ENCODE measurements at places on chromosomes 6 and 20. TPM values are rescaled to one million over a fixed set of nuclear protein-coding genes. Genes with fewer than 3 reads are reported as not detected.

GRCh38 chr6:112031960-112032359, 21.9 kb upstream of the CCN6 start:
- DNase-seq: no peak

GRCh38 chr6:96626759-96627364, 63.9 kb downstream of the FHL5 start:
- DNase-seq: no peak

- no peak for DNase-seq
Observed at GRCh38 chr6:135567375-135568083, 70.0 kb upstream of the AHI1 start.

GRCh38 chr6:35668744-35669450, 19.8 kb downstream of the FKBP5 start:
- no peak for DNase-seq

GRCh38 chr6:20955131-20955530, 420.9 kb downstream of the CDKAL1 start:
- DNase-seq: no peak

- DNase-seq: no peak
Observed at GRCh38 chr6:18464176-18464575, 77.0 kb downstream of the RNF144B start.

DNA sequence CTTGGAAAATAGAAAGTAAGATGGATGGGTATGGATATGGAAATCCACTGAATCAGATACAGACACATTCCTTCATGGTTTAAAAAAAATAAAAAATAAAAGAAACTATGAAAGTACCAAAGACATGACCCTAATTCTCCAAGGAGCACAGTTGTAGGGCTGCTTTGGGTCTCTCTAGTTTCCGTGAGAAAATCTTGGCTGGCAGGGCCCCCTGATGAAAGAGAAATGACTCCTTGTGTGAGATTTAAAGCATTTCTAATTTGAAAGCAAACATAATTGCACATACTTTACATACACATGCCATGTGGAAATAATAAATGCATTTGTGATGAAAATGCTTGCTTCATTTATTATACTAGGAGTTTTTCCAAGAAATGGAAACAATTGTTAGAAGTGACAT, 593.9 kb upstream of the BTBD3 start:
- no peak for DNase-seq

GRCh38 chr6:71287038-71287437, 1.6 kb upstream of the OGFRL1 start:
- no peak for DNase-seq

- no peak for DNase-seq
Observed at GRCh38 chr6:158499601-158500000, 60.3 kb upstream of the TMEM181 start.

- DNase-seq: no peak
Observed at GRCh38 chr6:1136415-1136774, 175.5 kb upstream of the FOXQ1 start.

DNA sequence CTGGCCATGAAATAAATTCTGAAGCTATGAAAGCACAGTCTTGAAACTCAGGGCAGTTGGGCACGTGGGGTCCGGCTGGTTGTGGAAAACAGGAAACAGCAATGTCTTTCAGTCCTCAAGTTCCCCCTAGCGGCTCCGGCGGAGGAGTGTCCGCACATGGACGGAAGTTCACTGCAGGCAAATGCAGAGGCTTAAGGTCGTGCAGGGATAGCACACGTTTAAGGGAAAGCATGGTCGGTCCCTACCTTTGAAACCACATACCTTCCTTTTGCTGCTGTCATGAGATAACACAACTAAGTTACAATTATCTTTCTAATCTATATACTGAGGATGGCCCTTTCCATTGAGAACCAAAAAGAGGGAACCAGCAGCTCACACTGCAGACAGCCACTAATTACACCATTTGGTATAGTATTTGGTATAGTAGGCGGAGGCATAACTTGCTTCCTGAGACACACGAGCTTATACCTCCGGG, 52.6 kb upstream of the NFATC2 start:
- peak; percentile 73 for DNase-seq

DNA sequence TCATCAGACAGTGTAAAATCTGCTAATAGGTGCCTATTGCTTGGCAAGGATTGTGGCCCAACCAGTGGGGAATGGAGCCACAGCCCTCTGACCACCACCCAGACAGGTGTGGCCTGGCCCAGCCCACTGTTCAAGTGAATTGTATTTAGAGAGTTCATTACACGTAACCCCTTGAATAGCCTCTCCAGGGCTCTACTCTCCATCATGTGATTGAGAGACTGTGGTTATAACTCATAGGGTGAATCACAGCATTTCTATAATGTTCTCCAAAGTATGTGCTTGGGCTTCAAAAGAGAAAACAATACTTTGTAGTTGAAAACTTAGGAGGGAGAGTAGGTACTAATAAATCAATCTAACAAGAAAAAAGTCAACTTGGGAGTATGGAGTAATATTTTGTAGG, 38.4 kb downstream of the ALDH8A1 start:
- no peak for DNase-seq

DNA sequence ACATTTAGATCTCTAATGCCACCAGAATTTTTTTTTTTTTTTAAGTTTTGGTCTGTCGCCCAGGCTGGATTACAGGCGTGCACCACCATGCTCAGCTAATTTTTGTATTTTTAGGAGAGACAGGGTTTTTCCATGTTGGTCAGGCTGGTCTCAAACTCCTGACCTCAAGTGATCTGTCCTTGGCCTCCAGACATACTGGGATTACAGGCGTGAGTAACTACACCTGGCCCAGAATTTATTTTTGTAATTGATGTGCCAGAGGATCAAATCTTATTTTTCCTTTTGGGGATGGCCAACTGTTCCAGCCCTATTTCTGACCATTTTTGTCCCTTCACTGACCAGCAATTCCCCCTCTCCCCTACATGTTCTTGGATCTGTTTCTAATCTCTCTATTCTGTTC, 18.0 kb upstream of the MYMX start:
- no peak for DNase-seq

- DNase-seq: no peak
Observed at GRCh38 chr20:61347443-61347842, 95.4 kb downstream of the CDH4 start.

DNA sequence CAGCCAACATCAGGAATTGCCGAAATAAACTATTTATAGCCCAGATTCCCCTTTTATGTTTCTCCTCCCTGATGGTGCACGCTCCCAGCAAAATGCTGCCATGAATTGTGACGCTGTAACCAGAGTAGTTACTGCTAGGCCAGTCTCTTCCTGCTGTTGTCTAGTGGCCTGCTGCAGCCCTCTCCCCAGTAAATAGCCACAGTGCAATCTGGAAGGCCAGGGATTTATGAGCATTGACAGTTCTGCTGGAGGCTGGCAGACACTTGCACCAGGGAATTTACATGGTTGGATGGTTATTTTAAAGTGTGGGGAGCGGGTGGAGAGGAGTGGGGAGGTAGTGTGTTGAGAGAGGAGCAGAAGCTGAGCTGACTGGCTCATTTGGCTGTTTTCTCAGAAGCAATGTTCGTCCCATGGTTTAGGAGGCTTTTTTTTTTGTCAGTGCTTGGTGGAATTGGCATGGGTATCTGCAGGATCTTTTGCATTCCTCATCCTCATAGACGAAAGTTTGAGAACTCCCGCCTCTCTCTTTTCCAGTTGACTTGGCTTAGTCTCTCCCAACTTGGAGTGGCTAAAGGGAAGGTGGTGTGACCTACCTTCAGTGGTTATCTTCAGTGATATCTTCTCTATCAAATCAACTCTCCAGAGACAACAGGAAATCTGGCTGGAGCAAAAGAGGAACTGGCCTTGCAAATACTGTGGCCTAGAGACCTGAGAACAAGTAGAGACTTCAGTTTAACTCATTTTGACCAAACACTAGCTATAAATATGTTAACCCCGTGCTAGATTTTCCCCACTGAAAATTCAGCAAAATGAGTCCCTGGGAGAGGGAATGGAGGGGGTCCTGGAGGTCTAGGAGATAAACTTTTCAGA, 99.3 kb upstream of the VSTM2L start:
- DNase-seq: no peak

DNA sequence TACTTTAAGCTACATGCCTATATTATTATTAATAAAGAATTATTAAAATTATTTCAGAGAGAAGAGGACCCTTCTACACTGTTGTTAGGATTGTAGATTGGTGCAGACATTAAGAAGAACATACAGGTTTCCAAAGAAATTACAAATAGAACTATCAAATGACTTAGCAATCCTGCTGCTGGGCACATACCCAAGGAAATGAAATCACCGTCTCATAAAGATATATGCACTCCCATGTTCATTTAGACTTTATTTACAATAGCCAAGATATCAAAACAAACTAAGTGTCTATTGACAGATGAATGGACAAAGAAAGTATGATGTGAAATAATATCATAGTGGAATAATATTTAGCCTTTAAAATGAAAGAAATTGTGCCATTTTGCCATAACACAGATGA, 687.7 kb upstream of the POU3F2 start:
- DNase-seq: no peak

DNA sequence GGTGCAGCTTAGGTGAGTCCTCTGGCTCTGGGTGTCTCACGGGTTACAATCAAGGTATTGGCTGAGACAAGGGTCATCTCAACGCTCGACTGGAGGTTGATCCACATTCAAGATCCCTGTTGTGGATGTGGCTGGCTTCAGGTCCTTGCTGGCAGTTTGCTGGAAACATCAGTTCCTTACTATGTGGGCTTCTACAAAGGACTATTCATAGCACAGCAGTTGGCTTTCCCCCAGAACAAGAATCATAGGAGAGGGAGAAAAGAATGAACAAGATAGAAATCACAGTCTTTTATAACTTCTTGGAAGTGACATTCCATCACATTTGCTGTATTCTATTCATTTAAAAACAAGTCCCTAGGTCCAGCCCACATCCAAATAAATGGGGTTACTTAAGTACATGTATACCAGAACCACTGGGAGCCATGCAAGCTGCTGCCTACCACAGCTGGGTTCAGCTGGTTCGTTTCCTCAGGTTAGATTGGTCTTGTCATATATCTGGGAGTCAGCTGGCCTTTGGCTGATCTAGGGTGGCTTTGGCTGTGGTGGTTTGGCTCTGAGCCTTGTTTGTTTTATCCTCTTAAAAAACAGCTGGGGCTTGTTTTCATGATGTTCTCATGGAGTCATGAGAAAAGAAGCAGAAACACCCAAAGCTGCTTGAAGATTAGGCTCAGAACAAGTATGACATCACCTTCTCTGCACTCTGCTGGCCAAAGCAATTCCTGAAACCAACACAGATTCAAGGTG, 433.2 kb upstream of the SPTLC3 start:
- no peak for DNase-seq

- no peak for DNase-seq
Observed at GRCh38 chr6:154370545-154370944, 13.9 kb upstream of the IPCEF1 start.

DNA sequence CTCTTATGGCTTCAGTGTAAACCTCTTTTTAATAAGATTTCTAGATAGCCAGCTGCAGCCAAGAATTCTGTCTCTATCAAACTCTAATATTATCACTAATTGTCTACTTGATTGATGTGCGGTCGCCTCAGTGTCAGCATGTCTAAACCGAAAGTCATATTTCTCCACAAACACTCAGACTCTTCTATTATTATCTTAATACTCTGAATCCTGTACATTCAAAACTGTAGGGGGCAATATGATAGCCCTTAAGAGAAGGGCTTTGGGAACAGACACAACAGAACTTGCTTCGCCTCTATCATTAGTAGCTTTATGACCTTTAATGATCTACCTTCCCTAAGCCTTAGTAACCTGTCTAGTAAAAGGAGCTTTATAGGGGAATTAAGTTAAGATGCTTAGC, 379.7 kb upstream of the PTCHD4 start:
- DNase-seq: no peak

GRCh38 chr20:36312724-36313441, 6.7 kb downstream of the DLGAP4 start:
- DNase-seq: peak; percentile 15

- DNase-seq: no peak
Observed at GRCh38 chr6:9540534-9541126, 874.2 kb downstream of the TFAP2A start.

GRCh38 chr20:35735826-35736470, 6.1 kb downstream of the RBM39 start:
- DNase-seq: no peak

- no peak for DNase-seq
Observed at GRCh38 chr20:13873831-13874230, 89.0 kb downstream of the NDUFAF5 start.

DNA sequence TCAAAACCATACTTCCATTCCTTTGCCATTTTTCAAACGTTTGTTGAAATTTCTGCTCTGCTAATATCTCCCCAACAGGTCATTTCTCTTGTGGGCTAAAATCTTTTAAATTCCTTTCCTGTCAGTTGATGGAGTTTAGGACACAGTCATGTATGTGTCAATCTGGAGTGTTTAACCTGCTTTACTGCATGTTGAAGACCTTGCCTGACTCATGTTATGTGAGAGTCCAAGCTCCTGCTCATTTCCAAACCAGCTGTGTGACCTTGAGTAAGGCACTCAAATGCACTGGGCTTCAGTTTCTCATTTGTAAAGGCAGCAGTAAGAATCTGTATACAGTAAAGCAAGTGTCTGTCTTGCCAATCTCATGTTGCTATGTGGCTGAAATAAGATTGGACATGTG, 171.9 kb upstream of the SPACA1 start:
- no peak for DNase-seq

GRCh38 chr6:74256381-74256780, 560.4 kb downstream of the CD109 start:
- no peak for DNase-seq

DNA sequence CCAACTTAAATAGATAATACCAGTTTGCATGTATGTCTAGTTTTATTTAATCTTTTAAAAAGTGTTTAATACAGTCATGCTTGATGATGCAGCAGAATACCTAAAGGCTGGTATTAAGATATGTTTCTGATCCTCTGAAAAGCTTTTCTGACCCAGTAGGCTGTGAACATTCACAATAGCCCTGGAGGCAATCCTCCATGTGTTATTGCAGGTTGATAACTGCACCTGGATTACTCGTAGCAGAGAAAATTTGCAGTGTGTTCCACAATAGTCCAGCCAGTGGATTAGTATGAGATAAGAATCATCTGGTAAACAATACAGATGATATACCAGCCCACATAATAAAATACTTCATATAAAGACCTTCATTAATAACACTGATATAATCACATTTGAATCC, 178.9 kb upstream of the RNF217 start:
- no peak for DNase-seq

Gene GABRR1
- not detected for total RNA-seq

Gene RNF182
- total RNA-seq: not detected

Gene TREM1
- not detected for total RNA-seq

Gene POM121L2
- not detected for total RNA-seq

Gene ALDH8A1
- 1.4 TPM for total RNA-seq
